ENCODE measurements at places on chromosomes 5 and 9.

GRCh38 chr5:134509308-134510040, 16.0 kb upstream of the JADE2 start:
- peak; percentile 58 for DNase-seq
- no peak overlapping the region for H3K27ac ChIP-seq
- no peak overlapping the region for H3K4me3 ChIP-seq
- no peaks in the 10 kb centered on the region for H3K27me3 ChIP-seq

- no peaks in the 10 kb centered on the region for H3K27me3 ChIP-seq
- peak; percentile 96 for DNase-seq
- peaks cover 17% of the 10 kb centered on the region for H3K4me1 ChIP-seq
- H3K4me3 ChIP-seq, result peak within 1 kb of the TSS; percentile 85
Measured at GRCh38 chr9:113340011-113340699, at the start of gene WDR31. Gene WDR31 (minus strand): TSS chr9:113340275. CDS start chr9:113332022, 8,253 bp downstream.

GRCh38 chr5:62762503-62762902, 183.9 kb downstream of the LRRC70 start:
- no peaks in the 10 kb centered on the region for H3K4me1 ChIP-seq
- H3K27ac ChIP-seq, result no peak overlapping the region
- H3K36me3 ChIP-seq, result no peaks in the 10 kb centered on the region
- no peak overlapping the region for H3K4me3 ChIP-seq

DNA sequence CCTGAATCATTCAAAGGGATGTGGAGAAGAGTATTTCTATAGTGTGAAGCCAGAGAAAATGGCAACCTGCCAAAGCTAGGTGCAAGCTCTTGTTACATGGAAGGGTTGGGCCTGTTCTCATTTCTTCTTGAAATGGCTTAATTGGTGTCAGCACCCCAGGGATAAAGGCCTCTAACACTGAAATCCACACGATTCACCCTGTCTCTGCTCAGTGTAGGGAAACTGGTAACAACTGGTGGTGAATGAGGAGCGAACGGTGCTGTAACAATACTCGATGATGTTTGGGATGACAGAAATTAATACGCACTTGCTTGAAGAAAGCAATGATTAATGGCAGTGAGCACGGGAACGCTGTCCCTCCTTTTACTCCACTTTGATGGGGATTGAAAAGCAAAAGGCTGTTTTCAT, 16.2 kb downstream of the PBX3 start:
- H3K27me3 ChIP-seq, result no peaks in the 10 kb centered on the region
- DNase-seq, result no peak
- peaks cover 53% of the 10 kb centered on the region for H3K4me1 ChIP-seq
- no peak overlapping the region for H3K4me3 ChIP-seq

- H3K4me3 ChIP-seq, result peak within 1 kb of the TSS; percentile 52
- H3K36me3 ChIP-seq, result no peaks in the 10 kb centered on the region
- H3K4me1 ChIP-seq, result peaks cover 10% of the 10 kb centered on the region
- H3K27ac ChIP-seq, result no peak within 1 kb of the TSS
- H3K27me3 ChIP-seq, result no peaks in the 10 kb centered on the region
Measured at GRCh38 chr5:114361724-114362196, at the start of gene KCNN2. Gene KCNN2 (plus strand): TSS chr5:114362070. CDS start chr5:114362140, 70 bp downstream.

Measured in spleen (tissue), 13 donors.